ENCODE measurements at places on chromosomes 12 and 14.

DNA sequence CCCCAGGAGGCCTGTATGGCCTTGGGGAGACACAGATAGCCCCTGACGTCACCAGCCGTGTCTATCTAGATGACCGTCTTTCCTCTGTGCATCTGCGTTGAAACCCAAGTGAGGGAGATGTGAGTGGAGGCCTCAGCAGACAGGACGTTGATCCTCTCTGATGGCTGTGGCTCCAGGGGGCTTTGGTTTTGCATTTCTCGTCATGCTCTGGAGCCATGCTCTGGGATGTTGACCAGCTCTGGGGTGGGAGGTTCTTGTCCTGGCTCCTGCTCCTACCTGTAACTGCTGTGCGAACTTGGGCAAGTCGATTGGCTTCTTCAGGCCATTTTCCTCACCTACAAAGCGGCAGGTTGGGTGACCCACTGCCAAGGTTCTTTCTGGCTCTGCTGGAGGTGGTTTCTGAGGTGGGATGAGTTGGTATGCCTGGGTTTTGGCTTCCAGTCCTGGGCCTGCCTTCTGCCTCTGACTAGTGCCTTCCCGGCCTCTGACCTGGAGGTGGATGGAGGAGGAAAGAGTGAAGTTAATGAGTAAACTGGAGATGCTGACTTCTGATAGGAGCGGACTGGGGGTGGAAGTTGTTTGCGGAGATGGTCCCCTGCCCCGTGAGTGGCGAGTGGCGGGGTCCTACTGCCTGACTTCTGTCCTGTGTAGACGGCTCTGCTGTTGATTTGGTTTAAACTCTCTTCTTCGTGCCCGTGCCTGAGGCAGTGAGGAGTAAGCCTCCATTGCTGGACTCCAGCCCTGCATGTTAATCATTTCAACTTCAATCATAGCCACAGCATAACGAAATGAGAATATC, 8.4 kb downstream of the TSPAN9 start:
- DNase-seq: no peak

- no peak for DNase-seq
Measured at GRCh38 chr12:71838231-71838630, 1.3 kb upstream of the TBC1D15 start.

- no peak for DNase-seq
Measured at GRCh38 chr14:61260939-61261776, 20.0 kb downstream of the TMEM30B start.

GRCh38 chr12:130026608-130027176, 122.9 kb upstream of the TMEM132D start:
- DNase-seq: no peak

DNA sequence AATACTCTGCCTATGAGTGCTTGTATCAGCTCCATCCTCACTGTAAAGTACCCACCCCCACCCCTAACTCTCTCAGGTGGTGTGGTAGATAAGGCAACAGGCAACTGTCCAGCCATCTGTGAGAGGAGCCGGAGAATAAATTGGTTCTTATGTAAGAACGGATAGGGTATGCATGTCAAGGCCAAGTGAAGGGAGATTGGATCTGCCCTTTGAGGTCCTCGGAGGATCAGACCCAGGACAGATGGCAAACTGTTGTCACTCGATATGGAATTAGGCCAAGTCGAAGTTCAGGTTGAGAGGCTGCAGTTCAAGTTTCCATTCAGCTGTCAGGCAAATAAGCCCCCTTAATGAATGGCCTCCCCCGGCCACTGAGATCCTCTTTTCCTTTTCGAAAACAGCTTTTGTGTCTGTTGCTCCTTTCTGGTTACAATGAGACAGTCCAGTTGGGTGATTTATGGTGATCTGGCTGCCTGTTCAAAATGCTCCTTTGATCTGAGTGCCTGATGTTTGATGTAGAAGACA, 120.3 kb downstream of the VRK1 start:
- peak; percentile 37 for DNase-seq

DNA sequence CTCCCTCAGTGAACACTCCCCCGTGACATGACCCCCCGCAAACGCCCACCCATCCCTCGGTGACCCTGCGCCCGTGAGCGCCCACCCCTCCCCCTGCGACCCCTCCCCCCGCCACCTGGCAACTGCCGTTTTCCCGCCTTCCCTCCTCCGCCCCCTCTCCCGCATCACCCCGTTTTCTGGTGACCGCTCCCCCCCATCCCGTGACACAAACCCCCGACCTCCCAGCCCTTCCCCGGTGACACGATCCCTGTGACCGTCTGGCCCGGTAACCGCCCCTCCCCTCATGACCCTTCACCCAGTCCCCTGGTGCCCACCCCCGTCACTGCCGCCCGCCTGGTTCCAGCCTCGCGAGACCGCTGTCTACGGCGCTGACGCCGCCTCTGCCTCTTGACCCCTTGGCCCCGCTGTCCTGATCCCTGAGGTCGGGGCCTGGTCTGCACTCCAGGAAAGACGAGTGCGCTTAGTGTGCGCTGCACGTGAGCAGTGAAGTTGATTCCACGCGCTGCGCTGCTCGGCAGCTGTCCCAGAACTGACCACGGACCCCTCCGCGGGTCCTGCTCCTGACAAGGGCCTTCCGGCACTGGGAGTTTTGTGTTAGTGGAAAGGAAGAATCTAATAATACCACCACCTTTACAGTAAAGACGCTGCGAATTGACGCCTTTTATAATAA, 59.4 kb downstream of the DDX51 start:
- DNase-seq: no peak

GRCh38 chr14:88765130-88765529, 27.6 kb downstream of the EML5 start:
- no peak for DNase-seq

GRCh38 chr12:107477947-107478610, 207.5 kb upstream of the PWP1 start:
- no peak for DNase-seq

GRCh38 chr12:90004319-90005074, 295.9 kb upstream of the ATP2B1 start:
- no peak for DNase-seq

GRCh38 chr14:22748206-22748605, 18.3 kb upstream of the OXA1L start:
- DNase-seq: no peak

DNA sequence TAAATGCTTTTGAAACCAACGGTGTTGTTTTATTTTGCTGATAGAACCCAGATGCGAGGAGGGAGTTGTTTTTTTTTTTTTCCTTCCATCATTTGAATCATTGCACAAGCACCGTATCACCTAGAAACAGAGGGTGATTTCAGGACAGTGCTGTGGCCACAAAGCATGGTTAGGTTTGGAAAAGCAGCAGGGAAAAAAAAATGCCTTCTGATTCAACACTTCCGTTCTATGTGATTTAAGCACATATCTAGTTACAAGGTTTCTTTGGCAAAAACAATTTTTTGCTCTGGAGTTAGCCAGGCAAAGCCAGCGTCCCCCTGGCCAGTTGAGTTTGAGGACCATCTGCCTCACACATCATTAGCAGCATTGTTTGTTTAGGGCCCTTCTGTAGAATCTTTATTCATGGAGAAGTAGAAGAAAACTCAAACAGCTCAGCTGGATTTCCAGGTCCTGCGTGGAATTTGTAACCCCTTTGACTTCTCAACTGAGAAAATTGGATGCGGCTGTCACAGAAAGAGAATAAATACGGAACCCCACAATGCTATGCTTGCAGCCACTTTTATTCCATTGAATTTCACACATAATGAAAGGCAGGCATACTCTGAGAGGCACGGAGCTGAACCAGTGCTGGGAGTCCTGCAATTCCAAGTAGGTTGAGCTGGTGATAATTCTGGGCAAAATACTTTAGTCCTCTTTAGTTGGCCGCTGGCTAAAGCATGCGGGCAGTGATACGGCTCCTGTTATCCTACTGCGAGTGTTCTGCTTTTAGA, 17.0 kb upstream of the WNT5B start:
- no peak for DNase-seq

GRCh38 chr14:78978896-78979295, 808.7 kb downstream of the NRXN3 start:
- no peak for DNase-seq

GRCh38 chr14:101497684-101498525, 63.4 kb upstream of the DIO3 start:
- no peak for DNase-seq

DNA sequence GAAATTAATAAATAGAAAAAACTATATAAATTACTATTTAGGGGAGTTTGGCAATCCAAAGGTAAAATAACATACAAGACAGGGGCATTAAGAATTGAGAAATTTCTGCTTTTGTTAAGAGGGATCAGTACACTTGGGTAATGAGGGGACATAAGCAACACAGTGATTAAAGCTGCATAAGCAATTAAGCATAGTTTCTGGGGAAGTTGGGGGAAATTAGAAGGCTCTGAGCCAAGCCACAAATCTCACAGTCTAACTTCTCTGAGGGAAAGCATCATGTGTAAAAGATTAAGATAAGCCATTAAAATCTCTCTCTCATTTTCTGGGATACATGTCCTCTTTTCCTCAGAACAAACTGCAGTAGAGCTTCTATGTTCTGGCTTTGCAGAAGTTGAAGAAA, 533.9 kb upstream of the LRFN5 start:
- DNase-seq: no peak

DNA sequence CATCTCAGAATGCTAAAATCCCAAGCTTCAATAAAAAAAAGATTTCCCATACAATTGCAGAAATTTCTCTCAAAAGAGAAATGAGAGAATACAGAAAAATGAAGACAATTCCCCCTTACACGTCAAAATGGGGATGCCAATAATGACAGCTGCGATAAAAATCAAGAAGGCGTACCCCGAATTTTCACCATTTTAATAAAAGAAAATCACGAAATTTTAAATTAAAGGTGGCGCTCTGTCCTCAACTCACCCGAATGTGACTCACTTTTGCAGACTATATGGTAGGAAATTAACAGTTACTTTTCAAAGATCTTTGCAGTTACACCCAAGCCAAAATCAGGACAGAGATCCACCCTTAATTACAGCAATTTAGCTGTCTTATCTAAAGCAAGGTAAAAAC, 2.1 kb downstream of the ATP2B1 start:
- DNase-seq: no peak

DNA sequence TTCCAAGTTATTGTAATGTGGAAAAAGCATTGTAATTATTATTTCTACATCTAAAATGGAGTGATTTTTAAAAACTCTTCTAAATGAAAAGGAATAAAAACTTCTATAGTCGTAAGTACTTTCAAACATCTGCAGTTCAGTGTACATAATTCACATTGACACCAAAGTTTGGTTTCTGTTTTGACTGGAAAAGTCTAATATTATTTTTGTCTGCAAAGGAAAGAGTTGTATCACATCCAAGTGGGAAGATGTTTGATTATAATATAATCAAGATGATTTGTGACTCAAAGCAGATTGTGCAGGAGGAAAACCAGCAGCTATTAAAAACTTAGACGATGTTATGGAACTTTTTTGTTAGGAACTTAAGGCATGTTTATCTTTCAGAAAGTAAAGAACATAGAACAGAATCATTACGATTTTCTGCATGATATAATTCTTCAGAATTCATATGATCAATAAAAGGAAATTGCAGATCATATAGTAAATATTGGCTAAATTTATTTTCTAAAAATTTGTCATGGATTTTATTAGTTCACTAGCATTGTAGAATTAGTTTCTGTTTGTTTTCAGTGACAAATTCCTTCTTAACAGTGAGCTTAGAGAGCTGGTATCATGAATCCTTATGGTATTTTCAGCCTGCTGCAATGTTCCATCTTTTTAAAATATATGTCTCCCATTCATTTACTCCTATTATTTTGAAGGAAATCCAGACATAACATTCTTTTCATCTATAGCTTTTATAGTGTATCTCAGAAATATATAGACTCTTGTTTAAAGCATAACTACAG, 145.8 kb downstream of the MIPOL1 start:
- DNase-seq: peak; percentile 7

DNA sequence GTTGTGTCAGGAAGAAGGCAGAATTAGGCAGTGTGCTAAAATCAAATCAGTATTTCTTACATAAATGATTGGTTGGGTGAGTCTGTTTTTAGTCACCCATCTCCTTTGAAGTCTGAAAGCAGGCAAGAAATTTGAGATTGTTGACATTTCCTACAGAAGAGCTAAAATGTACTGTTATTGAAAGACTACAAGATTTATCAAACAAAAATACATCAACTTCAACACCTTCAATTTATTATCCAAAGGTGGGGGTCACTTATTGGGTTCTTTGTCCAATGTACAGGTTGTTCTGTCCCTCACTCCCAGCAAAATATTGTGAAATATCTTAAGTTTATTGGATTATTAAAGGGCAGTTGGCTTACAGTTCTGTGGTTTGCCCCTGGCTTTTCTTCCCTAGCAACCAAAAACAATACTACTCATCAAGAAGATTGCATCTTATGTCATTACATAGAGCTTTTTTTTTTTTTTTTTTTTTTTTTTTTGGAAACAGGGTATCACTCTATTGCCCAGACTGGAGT, 20.6 kb upstream of the PKP2 start:
- no peak for DNase-seq

DNA sequence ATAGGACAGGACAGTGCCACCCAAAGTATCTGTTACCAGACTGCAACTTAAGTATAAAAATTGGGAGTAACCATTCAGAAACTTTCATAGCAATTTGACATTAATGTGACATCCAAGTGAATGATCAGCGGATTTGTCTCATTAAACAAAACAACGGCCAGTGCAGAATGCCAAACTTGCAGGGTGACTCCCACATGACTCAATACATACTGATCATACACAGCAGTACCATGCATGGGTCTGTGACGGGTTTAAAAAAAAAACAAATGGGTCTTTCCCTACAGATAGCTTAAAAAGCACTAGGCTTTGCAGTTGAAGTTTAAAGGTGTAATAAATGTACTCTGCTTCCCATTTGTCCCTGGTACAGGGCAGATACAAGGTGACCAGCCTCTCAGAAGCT, 116.6 kb downstream of the SLC35F4 start:
- no peak for DNase-seq

GRCh38 chr14:99821519-99822508, 28.6 kb downstream of the EML1 start:
- DNase-seq: peak; percentile 19

DNA sequence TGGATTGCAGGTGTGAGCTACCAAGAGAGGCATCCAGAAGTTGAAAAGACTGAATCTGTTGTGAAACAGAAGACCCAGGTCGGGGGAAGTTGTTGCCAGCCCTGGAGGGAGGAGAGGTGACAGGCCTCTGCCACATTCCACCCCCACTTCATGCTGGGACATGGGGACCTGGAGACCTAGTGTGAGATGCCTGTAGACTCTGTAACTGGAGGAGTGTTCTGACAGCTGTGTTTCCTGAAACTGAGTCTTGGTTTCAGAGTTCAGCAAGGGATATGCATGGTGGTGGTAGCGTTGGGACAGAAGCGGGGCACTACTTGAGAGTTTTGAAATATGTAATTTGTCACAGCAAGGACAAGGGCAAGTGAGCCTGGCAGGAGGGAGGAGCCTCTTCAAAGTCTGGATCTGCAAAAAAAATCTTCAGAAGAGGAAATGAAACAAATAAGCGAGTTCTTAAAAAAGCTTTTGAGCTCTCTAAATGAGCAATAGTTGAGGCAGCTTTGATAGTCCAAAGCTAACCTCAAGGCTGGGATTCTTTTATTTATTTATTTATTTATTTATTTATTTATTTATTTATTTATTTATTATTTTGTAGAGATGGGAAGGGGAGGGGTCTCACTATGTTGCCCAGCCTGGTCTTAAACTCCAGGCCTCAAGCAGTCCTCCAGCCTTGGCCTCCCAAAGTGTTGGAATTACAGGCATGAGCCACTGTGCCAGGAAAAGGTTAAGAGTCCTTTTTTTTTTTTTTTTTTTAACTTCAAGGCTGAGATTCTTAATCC, 58.9 kb upstream of the EEA1 start:
- no peak for DNase-seq

GRCh38 chr12:58787021-58787760, 133.1 kb downstream of the LRIG3 start:
- no peak for DNase-seq
